B cell (primary cell): ENCODE measurements at places on chromosomes 1 and 21.

DNA sequence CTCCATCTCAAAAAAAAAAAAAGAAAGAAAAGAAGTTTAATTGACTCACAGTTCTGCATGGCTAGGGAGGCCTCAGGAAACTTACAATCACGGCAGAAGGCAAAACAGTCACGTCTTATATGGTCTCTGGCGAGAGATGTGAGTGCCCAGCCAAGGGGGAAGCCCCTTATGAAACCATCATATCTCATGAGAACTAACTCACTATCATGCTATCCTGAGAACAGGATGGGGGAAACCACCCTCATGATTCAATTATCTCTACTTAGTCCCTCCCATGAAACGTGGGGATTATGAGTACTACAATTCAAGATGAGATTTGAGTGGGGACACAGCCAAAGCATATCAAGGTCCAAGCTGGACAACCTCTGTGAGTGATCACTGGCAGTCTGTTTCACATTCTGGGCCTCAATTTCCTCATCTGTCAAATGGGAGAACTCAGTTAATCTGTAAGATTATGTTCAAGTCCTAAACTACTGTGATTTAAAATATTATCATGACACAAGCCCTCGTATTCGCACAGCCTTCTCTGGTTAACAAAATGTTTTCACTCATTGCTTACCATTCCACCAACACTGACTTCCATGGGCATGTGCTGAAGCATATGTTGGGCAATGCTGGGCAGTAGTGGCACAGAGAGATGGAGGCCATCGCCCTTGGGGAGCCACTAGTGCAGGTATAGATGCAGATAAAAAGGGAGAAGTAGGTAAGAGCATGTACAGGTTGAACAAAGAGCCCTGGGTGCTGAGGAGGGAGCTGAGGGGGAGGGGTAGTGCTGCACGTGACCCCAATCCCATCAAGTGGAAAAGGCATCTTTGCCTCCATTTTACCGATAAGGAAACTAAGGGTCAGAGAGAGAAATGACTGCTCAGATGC is 46.2 kb upstream of the SLC2A1 start:
- DNase-seq: no peak

GRCh38 chr1:3443807-3444206 is 10.7 kb upstream of the ARHGEF16 start:
- no peak for DNase-seq

DNA sequence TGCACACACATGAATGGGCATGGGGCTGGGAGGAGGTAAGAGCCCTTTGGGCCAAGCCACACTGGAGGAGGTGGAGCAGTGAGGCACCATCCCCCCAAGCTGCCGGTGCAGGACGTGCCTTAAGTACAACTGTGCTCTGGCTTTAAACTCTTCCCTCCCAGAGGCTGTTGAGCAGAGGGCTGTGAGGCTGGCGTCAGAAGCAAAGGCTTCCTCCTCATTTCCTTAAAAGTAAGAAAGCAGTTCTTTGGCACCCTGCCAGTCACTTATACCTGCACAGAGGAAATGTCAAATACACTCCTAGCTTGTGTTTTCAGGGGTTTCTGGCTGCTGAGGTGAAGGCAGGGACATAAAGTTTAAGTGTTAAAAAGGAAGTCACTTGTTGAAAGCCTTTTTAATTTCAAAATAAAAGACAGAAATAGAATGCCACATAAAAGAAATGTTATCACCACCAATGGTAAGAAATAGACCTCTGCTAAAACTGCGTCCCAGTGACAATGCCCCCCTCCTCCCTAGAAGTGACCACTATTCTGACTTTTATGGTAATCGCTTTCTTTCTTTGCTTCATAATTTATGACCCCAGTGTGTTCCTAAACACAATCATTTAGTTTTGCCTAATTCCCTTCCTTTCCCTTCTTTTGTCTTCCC is 33.0 kb downstream of the LAMC2 start:
- peak; percentile 18 for DNase-seq

DNA sequence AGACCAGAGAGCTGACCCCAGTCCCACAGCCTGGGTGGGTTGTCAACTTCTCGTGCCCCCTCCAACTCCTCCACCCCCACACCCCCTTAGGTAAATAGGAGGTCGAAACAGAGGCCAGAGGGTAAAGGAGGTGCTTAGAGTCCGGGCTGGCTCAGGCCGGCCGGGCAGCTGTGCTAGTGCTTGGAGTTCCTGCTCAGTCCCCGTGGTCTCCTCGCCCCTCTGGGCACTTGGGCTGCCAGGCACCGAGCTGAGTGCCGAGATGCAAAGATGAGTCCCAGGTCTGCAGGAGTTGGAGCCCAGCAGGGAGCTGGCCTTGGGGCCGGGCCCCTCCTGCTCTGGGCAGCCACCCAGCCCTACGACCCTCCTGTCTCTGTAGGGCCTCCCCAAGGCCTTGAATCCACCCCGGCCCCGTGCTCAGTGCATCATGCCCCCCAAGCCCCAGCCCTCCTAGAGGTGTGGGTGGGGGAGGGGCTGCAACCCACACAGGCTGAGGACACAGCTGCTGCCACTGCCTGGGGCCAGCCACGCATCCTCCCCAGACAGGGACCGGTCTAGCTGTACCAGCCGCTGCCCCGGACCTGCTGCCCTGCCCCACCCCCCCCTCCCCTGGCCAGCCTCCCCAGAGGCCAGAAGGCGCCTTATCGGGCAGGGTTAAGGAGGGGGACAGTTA is 1.9 kb downstream of the SMIM1 start:
- DNase-seq: no peak

GRCh38 chr1:18927082-18927653 is 24.8 kb upstream of the ALDH4A1 start:
- no peak for DNase-seq

DNA sequence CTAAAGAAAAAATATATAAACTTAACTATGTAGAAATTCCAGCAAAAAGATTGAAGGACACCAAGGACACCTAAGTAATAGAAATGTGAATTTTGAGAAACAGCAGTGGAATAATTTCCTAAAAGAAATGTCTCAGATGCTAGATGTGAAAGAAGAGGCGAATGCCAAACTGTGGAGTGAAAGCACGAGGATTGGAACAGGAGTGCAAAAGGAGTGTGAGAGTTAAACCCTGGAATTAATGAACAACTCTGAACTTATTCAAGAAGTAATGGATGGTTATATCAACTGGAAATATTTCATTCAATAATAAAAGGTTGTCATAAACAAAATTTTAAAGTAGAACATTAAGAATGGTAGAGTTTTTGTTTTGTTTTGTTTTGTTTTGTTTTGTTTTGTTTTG is 78.5 kb upstream of the SGIP1 start:
- DNase-seq: no peak

GRCh38 chr1:85028151-85028550 is 20.1 kb downstream of the MCOLN3 start:
- peak; percentile 14 for DNase-seq

DNA sequence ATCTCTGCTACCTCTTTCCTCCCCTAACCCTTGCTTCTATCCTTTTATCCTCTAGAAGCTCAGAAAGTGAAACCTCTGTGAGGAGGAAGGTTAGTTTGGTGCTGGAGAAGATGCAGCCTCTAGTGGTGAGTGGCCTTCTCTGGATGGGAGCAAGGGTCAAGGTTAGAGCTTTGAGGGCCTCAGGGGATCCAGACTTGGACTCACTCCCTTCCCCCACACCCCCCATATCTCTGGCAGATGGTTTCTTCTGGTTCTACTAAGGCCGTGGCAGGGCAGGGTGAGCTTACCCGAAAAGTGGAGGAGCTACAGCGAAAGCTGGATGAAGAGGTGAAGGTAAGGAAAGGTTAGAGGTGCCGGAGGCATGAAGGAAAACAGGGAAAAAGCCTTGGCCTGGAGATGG is 9.2 kb downstream of the CGN start:
- DNase-seq: no peak

GRCh38 chr1:12620488-12620865 is 2.5 kb upstream of the DHRS3 start:
- DNase-seq: no peak

- DNase-seq: no peak
Measured at GRCh38 chr1:224774378-224774777, 155.1 kb upstream of the DNAH14 start.

DNA sequence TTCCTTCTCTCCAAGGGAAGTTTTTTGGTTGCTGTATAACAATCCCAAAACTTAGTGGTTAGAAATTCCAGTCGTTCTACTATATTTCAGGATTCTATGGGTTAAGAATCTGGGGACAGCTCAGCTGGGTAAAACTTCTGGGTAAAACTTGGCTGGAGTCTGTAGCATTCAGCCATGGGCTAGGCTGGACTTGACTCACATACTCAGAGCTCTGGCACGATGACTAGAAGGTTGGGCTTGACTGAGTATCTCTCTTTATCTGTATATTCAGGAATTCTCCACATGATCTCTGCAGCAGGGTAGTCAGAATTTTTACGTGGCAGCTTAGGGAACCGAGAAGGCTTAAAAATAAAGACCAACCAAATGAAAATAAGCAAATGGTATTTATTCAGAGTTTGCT is 28.2 kb upstream of the HRNR start:
- DNase-seq: no peak

GRCh38 chr1:66012106-66012784 is 219.6 kb downstream of the PDE4B start:
- no peak for DNase-seq

DNA sequence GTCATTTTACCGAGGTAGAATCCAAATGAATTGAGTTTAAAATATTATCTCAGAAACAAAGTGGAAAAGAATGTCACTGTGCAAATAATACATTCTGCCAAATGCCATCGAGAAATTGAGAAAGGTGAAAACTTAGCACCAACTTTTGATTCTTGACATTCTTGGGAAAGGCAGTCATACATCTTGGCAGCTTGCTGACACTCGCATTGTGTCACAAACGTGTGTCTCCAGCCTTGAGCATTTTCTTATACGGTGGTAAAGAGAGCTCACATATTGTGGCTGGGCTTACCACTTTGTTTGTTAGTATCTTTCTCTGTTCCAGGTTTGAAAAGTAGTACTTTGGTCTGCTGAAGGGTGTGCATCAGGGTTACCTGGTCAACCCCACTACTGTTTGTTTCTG is 1456.1 kb downstream of the BRINP3 start:
- no peak for DNase-seq

GRCh38 chr21:42056468-42056867 is 14.6 kb upstream of the UMODL1 start:
- DNase-seq: no peak

GRCh38 chr1:237634922-237635321 is 255.8 kb downstream of the ZP4 start:
- DNase-seq: no peak

DNA sequence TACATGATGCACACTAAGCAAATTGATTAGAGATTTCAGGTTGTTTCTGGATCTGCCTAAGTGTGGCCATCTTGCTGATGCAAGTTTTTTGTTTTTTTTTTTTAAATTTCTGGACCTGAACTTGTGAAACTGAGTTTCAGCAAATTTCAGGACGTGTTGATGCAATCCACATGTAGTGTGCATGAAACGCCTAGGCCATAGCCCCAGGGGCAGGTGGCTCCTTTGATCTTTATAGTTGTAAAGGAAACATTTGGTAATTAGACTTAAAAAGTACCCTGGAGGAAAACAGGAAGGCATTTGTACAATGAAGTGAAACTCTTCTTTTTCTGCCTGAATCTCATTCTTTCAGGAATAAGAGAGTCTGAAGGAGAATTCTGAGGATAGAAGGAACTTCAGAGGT is 162.2 kb upstream of the LHX8 start:
- no peak for DNase-seq

GRCh38 chr1:46224966-46225365 is 21.8 kb downstream of the LURAP1 start:
- no peak for DNase-seq

- DNase-seq: no peak
Measured at GRCh38 chr1:235910357-235911299, 43.9 kb upstream of the LYST start.

DNA sequence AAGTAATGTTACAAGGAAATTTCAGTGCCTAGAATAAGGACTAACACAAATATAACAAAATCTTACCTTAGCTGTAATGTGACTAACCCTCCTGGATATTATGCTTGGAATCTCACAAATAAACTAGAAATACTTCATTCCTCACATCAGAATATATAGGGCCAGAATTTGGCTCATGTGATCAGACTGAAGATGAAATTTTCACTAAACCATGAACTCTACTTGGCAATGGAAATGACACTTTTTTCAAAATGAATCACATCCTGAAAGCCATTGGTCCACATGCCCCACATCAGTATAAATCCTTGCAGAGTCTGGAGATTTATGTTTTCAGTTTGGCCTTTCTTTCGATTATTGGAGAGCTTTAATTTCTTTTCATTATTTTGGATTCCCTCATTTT is 227.8 kb downstream of the NRIP1 start:
- no peak for DNase-seq
